GM23248 (cell line): ENCODE measurements at places on chromosomes 5 and 9. TPM values are rescaled to one million over a fixed set of nuclear protein-coding genes. Genes with fewer than 3 reads are reported as not detected.

RLN1 gene
- not detected in 2 replicates for total RNA-seq

LAMC3 gene
- total RNA-seq = not detected in 2 replicates

PCDHGC5 gene
- total RNA-seq = 2.2 and 3.2 TPM in 2 replicates

TRIP13 gene
- total RNA-seq = 19.5 and 24.0 TPM in 2 replicates

TMEM252 gene
- total RNA-seq = not detected in 2 replicates

GRCh38 chr5:78734094-78734845, 85.7 kb upstream of the LHFPL2 start:
- no peaks in the 10 kb centered on the region for H3K27me3 ChIP-seq
- H3K27ac ChIP-seq = no peak overlapping the region
- H3K4me1 ChIP-seq = peaks cover 8% of the 10 kb centered on the region; the same call in 1 of the 2 replicates
- DNase-seq = no peak
- H3K4me3 ChIP-seq = no peak overlapping the region

- no peaks in the 10 kb centered on the region for H3K4me1 ChIP-seq
- H3K4me3 ChIP-seq = no peak overlapping the region
- H3K27ac ChIP-seq = no peak overlapping the region
- H3K27me3 ChIP-seq = no peaks in the 10 kb centered on the region
- no peak for DNase-seq
Observed at GRCh38 chr5:43270645-43271044, 42.6 kb downstream of the HMGCS1 start.

GRCh38 chr9:1794547-1795270, 220.4 kb upstream of the SMARCA2 start:
- H3K36me3 ChIP-seq = no peaks in the 10 kb centered on the region
- no peak overlapping the region for H3K27ac ChIP-seq
- H3K4me3 ChIP-seq = no peak overlapping the region
- no peaks in the 10 kb centered on the region for H3K27me3 ChIP-seq
- DNase-seq = no peak

- no peak overlapping the region for H3K4me3 ChIP-seq
- no peaks in the 10 kb centered on the region for H3K27me3 ChIP-seq
- H3K4me1 ChIP-seq = no peaks in the 10 kb centered on the region
- H3K36me3 ChIP-seq = no peaks in the 10 kb centered on the region
Observed at GRCh38 chr9:75909776-75910175, 19.3 kb downstream of the PCSK5 start.

PIP5K1B gene
- not detected in 2 replicates for total RNA-seq

DNA sequence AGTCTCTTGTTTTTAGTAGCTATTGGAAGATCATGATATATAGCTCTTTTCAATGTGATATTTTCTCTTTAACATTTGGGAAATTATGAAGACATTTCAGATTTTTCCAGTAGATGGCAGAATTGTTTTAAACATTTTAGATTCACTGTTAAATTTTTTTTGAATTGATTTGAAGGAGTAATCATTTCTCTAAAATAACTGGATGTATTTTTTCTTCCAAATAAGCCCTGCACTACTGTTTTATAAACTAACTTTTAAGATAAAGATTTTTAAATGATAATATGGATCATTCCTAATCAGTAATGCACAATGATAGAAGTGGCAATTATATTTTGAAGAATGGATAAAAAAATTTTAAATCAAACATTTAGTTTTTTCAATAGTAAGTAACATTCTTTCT, 14.2 kb downstream of the NDUFAF2 start:
- peak; percentile 45 for DNase-seq
- no peak overlapping the region for H3K27ac ChIP-seq
- H3K4me1 ChIP-seq = peaks cover 6% of the 10 kb centered on the region
- H3K36me3 ChIP-seq = no peaks in the 10 kb centered on the region
- H3K4me3 ChIP-seq = no peak overlapping the region

GRCh38 chr9:77429928-77430327, 218.2 kb downstream of the GNA14 start:
- no peak overlapping the region for H3K4me3 ChIP-seq
- H3K27ac ChIP-seq = no peak overlapping the region
- no peaks in the 10 kb centered on the region for H3K36me3 ChIP-seq
- H3K4me1 ChIP-seq = no peaks in the 10 kb centered on the region
- no peaks in the 10 kb centered on the region for H3K27me3 ChIP-seq

FAM153A gene
- total RNA-seq = not detected in 2 replicates

ARHGEF39 gene
- total RNA-seq = 0.13 and 2.1 TPM in 2 replicates

FSD1L gene
- 1.3 and 2.7 TPM in 2 replicates for total RNA-seq

SEMA5A gene
- total RNA-seq = 38.2 and 40.1 TPM in 2 replicates

DNA sequence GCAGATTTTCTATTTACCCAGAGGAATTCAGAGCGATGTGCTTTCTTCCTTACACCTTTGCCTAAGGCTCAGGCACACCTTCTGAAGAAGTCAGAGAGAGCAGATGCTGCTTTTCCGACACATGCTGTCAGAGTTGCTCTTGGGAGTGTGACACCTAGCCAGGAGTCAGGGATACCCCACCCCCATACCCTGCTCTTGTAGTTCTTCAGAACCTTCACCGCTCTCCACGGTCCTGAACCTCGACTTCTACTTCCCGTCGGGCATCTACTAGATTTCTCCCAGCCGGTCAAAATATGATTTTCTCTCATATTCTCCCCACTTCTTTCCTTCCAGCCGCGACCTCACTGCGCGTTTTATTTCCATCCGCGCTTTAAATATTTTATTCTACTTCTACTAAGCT, 1.7 kb downstream of the GRIN3A start:
- H3K4me3 ChIP-seq = no peak overlapping the region
- peak; percentile 34 for DNase-seq
- no peak overlapping the region for H3K27ac ChIP-seq

- no peaks in the 10 kb centered on the region for H3K27me3 ChIP-seq
- H3K36me3 ChIP-seq = no peaks in the 10 kb centered on the region
- H3K4me1 ChIP-seq = no peaks in the 10 kb centered on the region
- H3K4me3 ChIP-seq = no peak overlapping the region
- peak; percentile 32 for DNase-seq
- H3K27ac ChIP-seq = no peak overlapping the region
Observed at GRCh38 chr5:167626341-167627123, 664.9 kb upstream of the WWC1 start.

RAB3C gene
- total RNA-seq = not detected in 2 replicates

HACD4 gene
- 4.7 and 7.5 TPM in 2 replicates for total RNA-seq

GRCh38 chr5:60649288-60649917, 50.6 kb downstream of the DEPDC1B start:
- no peaks in the 10 kb centered on the region for H3K36me3 ChIP-seq
- H3K27ac ChIP-seq = no peak overlapping the region
- DNase-seq = peak; percentile 66

- no peaks in the 10 kb centered on the region for H3K27me3 ChIP-seq
- no peak for DNase-seq
- no peaks in the 10 kb centered on the region for H3K4me1 ChIP-seq
- H3K4me3 ChIP-seq = no peak overlapping the region
- no peak overlapping the region for H3K27ac ChIP-seq
Observed at GRCh38 chr5:93721511-93721910, 19.9 kb downstream of the POU5F2 start.

TAF11L9 gene
- not detected in 2 replicates for total RNA-seq

C5orf52 gene
- not detected in 2 replicates for total RNA-seq

NTNG2 gene
- total RNA-seq = 1.5 and 2.5 TPM in 2 replicates

GRCh38 chr5:103375863-103376591, 117.5 kb downstream of the MACIR start:
- H3K4me1 ChIP-seq = no peaks in the 10 kb centered on the region
- H3K4me3 ChIP-seq = no peak overlapping the region
- no peaks in the 10 kb centered on the region for H3K36me3 ChIP-seq
- H3K27me3 ChIP-seq = no peaks in the 10 kb centered on the region
- no peak for DNase-seq

GRCh38 chr9:98488571-98489312, 220.0 kb downstream of the GABBR2 start:
- peak; percentile 98 for DNase-seq
- no peaks in the 10 kb centered on the region for H3K36me3 ChIP-seq
- H3K27ac ChIP-seq = peak overlapping the region; percentile 78
- H3K4me1 ChIP-seq = peaks cover 63% of the 10 kb centered on the region

DNA sequence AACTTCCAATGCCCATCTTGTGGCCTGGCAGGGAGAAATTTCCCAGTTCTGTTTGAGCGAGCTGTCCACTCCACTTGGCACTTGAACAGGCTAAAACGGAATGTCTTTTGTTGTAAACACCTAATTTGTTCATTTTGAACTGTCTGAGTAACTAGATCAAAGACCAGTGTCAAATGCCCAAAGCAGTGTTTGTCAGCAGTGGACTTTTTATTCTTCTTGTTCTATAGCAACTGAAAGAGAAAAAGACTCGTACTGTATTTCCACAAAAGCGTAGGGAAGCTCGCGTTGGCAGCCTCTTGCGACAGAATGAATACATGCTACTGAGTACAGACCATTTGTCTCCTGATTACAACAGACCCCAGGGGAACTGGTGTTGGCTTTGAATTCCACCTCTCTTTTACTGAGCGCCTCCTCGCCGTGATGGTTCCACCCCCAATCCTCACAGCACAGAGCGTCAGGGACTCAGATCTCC, 601.8 kb upstream of the ZNF608 start:
- no peaks in the 10 kb centered on the region for H3K36me3 ChIP-seq
- H3K4me1 ChIP-seq = 0 out of 2 replicates have a peak, but pooled peaks cover 2% of the 10 kb centered on the region
- peak; percentile 15 for DNase-seq

- H3K27ac ChIP-seq = peak overlapping the region; percentile 55
- peak overlapping the region; percentile 20; the same call in 1 of the 2 replicates for H3K4me3 ChIP-seq
- H3K4me1 ChIP-seq = peaks cover 22% of the 10 kb centered on the region
- H3K27me3 ChIP-seq = no peaks in the 10 kb centered on the region
- no peaks in the 10 kb centered on the region for H3K36me3 ChIP-seq
Observed at GRCh38 chr9:83281306-83282255, 218.6 kb upstream of the RASEF start.

- H3K4me3 ChIP-seq = no peak overlapping the region
- DNase-seq = peak; percentile 77
- no peaks in the 10 kb centered on the region for H3K27me3 ChIP-seq
- H3K4me1 ChIP-seq = peaks cover 19% of the 10 kb centered on the region
Observed at GRCh38 chr5:173618927-173619519, 2.6 kb upstream of the BOD1 start.

SLC6A18 gene
- total RNA-seq = not detected in 2 replicates

DNA sequence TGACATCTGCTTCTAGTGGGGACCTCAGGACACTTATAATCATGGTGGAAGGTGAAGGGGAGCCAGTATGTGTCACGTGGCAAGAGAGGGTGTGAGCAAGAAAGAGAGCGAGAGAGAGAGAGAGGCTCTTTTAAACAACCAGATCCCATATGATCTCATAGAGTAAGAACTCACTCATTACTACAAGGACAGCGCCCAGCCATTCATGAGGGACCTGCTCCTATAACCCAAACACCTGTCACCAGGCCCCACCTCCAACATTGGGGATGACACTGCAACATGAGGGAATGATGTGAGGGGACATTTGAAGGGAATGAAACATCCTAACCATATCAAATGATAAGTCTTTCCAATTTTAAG, 427.5 kb downstream of the EFNA5 start:
- no peaks in the 10 kb centered on the region for H3K4me1 ChIP-seq
- H3K36me3 ChIP-seq = no peaks in the 10 kb centered on the region
- H3K27me3 ChIP-seq = no peaks in the 10 kb centered on the region
- H3K4me3 ChIP-seq = no peak overlapping the region

DNA sequence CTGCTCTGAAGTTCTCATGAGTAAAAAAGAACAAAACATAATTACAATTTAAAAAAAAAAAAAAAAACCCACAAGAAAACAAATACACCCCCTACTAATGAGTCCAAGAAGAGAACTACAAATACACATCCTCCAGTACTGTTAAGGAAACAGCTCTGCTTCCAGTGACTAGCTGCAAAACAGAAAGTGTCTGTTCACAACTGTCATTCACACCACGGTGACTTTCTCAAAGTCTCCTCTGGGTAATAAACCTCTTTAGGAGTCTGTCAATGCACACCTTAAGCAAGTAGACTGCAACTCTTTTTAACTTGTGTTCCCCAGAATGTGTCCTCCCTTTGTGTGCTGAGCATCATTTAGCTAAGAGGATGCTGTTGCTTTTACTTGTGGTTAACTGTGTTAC, 6.2 kb downstream of the REEP5 start:
- H3K27me3 ChIP-seq = no peaks in the 10 kb centered on the region
- no peak overlapping the region for H3K4me3 ChIP-seq
- H3K4me1 ChIP-seq = peaks cover 34% of the 10 kb centered on the region; the same call in 1 of the 2 replicates

DNA sequence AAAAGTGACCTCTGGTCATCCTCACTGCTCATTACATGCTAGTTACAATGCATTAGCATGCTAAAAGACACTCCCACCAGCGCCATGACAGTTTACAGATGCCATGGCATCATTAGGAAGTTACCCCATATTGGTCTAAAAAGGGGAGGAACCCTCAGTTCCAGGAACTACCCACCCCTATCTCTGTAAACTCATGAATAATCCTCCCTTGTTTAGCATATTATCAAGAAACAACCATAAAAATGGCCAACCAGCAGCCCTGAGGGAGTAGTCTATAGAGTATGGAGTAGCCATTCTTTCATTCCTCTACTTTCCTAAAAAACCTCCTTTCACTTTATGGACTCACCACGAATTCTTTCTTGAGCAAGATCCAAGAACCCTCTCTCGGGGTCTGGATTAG, 89.4 kb downstream of the ATPSCKMT start:
- H3K4me3 ChIP-seq = no peak overlapping the region
- peaks cover 9% of the 10 kb centered on the region; the same call in 1 of the 2 replicates for H3K27me3 ChIP-seq
- H3K27ac ChIP-seq = no peak overlapping the region
- no peaks in the 10 kb centered on the region for H3K36me3 ChIP-seq

- H3K27me3 ChIP-seq = no peaks in the 10 kb centered on the region
- no peak overlapping the region for H3K27ac ChIP-seq
- no peaks in the 10 kb centered on the region for H3K36me3 ChIP-seq
- no peaks in the 10 kb centered on the region for H3K4me1 ChIP-seq
- DNase-seq = no peak
Observed at GRCh38 chr9:84163052-84163650, 177.4 kb downstream of the SLC28A3 start.

DNA sequence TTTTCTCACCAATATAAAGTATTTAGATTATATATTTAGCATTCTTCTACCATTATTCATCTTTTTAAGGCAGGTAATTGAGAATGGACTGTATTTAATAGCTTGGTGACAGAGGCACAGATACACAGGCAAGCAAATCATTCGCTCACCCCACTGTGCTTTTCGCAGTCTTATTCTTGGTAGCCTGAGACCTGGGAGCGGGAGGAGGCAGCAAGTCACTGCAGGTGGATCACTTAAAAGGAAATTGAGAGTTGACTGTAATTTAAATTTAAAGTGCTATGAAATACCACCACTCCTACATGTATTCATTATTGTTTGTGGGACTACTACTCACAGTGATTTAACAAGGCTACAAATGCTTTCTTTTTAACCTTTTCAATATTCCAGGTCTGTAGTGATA, 9.7 kb downstream of the RICTOR start:
- no peak overlapping the region for H3K4me3 ChIP-seq
- no peak overlapping the region for H3K27ac ChIP-seq
- no peaks in the 10 kb centered on the region for H3K36me3 ChIP-seq
- no peak for DNase-seq
- H3K27me3 ChIP-seq = no peaks in the 10 kb centered on the region
